ENCODE measurements at places on chromosomes 11 and 22. TPM values are rescaled to one million over a fixed set of nuclear protein-coding genes. Genes with fewer than 3 reads are reported as not detected.

DNA sequence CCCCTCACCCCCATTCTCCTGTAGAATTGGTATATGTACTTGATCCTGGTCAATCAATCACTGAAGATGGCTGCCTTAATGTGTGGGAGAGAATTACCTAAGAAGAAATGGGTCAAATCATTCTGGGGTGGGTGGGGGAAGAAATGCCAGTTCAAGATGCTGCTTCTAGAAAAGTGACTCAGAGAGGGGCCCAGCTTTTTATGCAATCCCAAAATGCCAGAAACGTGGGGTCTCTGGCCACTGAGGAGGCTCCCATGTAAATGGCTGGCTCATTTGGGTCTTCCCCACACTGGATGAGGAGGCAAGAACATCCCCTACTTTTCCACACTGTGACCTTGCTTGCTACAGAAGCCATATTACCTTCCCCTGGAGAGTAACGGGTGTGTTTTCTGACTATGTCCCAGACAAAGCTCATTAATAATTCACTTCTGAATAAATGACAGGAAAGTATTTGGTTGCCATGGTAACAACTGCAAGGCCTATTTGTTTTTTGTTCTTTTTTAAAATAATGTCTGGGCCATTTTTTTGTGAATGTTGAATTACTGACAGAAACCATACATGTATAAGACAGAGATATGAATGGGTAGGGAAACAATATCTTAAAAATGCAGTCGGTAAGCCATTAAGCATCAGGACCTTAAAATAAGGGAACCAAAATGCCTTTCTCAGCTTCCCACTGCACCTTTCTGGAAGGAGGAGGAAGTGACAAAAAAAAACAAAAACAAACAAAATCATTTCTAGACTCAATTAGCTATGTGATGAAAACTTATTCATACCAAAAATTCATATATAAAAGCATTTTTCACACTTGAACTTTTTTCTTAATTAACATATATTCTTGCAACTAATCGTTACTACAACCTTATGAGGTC is 32.0 kb downstream of the SLC1A2 start:
- DNase-seq = no peak

DNA sequence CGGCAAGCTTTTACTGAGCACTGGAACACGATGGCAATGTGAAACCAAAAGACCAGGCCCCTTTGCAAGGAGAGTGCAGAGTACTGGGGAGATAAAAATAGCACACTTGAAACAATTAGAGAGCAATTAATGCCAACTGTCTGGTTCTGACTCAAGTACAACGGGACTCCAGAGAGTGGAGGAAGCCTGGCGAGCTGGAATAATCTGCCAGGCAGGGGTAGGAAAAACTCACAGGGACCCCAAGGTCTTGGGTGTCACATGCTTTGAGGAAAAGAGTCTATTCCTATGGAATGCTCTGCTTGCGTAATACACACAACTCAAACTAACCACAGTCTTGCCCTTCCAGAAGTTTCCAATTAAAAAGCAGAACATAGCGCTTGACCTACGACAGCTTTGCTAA is 113.0 kb upstream of the CLMP start:
- DNase-seq = no peak

- no peak for DNase-seq
Measured at GRCh38 chr11:89516496-89516895, 25.3 kb upstream of the NOX4 start.

DNA sequence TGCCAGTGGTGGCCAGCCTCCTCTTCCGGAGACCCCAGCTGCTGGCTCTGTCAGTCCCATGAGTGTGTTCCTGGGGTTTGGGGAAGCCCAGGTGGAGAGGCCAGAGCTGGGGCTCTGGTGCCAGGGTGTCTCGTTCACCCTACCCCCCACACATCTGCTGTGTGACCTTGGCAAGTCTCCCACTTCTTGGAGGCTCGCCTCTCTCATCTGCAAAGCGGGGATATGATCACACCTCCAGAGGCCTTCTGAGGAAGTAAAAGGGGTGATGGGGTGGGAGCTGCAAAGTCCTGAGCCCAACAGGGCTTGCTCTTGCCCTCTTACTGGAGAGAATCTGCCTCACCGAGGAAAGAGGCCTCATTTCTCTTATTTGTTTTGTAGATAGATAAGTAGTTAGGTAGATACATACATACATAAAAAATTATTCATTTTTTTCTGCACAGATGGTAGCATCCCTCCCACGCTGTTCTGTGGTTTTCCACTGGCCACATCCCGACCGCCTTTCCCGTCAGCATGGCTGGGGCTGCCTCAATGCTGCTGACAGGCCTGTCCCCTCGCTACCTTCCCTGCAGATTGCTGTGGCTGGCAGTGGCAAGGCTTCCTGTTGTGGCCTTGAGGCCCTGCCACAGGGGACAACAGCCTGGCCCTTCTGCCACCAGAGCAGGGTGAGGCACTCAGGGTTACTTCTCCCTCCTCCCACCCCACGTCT is 23.9 kb downstream of the MYO7A start:
- no peak for DNase-seq

DNA sequence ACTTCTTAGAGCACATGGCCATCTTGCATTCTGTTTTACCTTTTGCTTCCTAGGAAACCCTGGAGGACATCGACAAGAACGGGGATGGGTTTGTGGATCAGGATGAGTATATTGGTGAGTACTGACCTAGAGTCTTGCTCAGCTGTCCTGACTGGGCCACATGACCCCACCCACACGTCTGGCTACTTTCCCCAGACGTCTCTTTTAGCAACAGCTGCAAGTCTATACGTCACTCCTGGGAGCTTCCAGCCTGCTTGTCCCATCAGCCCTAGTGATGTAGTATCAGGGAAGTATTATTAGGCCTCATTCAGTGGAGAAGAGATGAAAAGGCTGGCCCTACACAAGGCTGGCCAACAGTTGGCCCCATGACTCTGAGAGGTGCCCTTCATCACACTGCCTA is 9.6 kb downstream of the RCN1 start:
- DNase-seq = no peak

DNA sequence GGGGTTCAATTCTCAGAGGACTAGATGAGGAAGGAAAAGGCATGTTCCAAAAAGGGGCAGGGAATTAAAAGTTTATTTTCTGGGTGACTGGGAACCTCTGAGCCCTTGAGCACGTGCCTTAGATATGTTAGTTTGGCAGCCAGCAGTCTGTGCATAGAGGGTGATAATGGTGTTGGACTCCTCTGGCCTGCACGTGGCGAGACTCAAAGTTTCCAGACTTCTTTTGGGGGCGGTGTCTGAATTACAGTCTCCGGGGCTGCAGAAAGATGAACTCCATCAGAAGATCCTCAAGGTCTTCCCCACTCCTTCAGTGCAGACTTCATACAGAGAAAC is 861 bp upstream of the ZNRF3 start:
- DNase-seq = no peak

GRCh38 chr11:94449437-94449836 is 44.2 kb downstream of the MRE11 start:
- peak; percentile 51 for DNase-seq

GRCh38 chr22:37765953-37766576 is 41.7 kb upstream of the GCAT start:
- no peak for DNase-seq

MSANTD2 gene
- total RNA-seq = 16.0 TPM

C1QTNF5 gene
- total RNA-seq = 6.2 TPM

DNA sequence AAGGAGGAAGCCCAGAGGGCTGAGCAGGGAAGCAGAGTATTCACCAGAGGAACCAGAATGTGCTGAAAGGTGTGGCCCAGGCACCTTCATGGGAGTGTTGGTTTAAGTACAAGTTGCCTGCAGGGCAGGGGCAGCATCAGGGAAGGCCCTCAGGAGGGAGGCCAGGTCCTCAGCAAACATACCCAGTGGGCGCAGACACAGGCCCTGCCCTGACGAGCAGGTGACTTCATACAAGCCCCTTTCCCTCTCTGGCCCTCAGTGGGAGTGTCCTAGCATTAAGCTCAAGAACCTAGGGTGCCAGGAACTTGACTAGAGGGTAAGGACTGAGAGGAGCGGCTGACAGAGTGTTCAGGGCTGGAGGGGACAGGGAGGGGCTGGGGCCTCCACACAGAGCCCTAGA is 7.5 kb upstream of the CASTOR1 start:
- DNase-seq = no peak

CCDC73 gene
- total RNA-seq = 0.07 TPM

TRPC6 gene
- not detected for total RNA-seq

- no peak for DNase-seq
Measured at GRCh38 chr11:80505771-80506170, 1064.9 kb upstream of the TENM4 start.

DNA sequence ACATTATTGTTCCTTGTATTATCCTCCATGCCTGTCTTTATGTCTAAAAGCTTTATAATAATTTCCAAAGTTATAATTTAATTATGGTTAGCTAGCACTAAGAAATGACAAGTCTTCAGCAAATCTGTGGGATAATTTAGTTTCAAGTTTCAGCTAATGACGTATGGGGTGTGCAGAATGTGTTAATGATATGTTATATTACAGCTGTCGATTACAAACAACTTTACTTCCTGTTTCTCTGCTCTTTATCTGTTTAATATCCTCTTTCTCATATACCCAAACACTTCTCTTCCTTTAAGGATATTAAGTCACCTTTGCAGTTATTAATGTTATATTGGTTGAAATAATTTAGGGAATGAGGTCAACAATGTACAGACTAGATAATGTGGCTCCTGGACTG is 161.8 kb downstream of the CASP12 start:
- no peak for DNase-seq

GRCh38 chr22:33842421-33843094 is 77.7 kb downstream of the LARGE1 start:
- DNase-seq = no peak

DNA sequence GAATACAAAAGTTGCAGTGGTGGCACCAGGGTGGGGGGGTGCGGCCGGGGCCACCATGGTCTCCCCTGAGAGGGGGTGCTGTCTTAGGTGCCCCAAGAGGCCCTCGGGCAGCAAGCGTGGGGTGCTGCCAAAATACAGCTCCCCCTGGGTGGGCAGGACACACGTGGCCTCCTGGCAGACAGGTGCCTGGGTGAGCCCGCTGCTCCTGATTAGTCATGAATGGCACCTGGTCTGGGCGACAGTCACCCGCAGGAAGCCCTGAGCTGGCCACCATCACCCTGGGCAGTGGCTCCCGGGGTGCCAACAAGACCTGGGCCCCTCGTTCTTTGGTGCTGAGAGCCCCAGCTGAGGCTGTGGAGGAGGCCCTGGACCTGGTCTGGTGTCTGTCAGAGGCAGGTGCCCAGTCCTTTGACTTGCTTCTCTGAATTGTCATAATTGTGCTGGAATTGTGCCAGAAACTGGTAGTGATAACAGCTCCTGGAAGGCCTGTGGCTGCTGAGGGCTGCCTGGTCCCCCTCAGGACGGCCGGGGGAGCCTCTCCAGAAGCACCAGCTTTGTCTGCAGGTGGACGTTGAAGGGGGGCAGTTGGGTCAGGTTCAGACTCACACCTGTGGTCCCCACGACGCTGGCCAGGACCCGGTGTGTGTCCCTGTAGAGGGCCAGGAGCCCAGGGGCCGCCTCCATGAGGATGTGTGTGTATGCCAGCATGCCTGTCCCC is 14.8 kb downstream of the ALG12 start:
- DNase-seq = no peak

- peak; percentile 84 for DNase-seq
Measured at GRCh38 chr11:85889676-85890579, 34.7 kb downstream of the CCDC83 start.

TCF20 gene
- total RNA-seq = 52.4 TPM

RAPSN gene
- total RNA-seq = 0.14 TPM

- no peak for DNase-seq
Measured at GRCh38 chr11:44573333-44573732, 7.9 kb downstream of the CD82 start.

CSKMT gene
- total RNA-seq = 4.0 TPM

- DNase-seq = no peak
Measured at GRCh38 chr11:59172345-59173079, 580 bp downstream of the DTX4 start.

DNA sequence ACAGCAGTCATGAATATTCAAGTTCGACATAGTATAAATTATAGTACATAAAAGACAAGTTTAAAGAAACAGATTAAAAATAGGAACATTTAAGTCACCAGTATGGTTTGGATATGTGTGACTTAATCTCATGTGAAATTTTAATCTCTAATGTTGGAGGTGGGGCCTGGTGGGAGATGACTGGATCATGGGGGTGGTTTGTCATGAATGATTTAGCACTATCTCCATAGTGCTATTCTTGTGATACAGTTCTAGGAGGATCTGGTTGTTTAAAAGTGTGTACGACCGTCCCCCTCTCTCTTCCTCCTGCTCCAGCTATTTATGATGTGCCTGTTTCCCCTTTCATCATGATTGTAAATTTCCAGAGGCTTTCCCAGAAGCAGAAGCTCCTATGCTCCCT is 3.3 kb downstream of the KDM4E start:
- DNase-seq = no peak

DNA sequence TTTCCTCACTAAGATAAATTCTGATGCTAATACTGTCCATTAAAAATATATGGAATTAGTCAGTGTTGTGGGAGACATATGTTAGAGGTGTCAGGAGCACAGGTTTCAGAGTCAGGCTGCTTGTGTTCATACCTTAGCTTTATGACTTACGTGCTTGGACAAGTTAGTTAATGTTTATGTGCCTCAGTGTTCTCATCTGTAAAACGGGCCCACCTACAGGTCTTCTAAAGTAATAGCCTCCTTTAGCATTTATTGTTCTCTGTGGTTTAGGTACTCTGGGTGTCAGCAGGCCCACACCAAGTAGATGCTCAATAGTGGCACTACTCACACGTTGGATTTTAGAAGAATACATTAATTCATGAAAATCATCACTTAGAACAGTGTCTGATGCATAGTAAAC is 308.7 kb upstream of the ZC3H12C start:
- no peak for DNase-seq

GRCh38 chr22:23849009-23850006 is 8.4 kb upstream of the SLC2A11 start:
- no peak for DNase-seq

- no peak for DNase-seq
Measured at GRCh38 chr11:43392713-43393112, 34.0 kb downstream of the TTC17 start.

GRCh38 chr11:110077831-110078325 is 15.3 kb upstream of the ZC3H12C start:
- no peak for DNase-seq

DNA sequence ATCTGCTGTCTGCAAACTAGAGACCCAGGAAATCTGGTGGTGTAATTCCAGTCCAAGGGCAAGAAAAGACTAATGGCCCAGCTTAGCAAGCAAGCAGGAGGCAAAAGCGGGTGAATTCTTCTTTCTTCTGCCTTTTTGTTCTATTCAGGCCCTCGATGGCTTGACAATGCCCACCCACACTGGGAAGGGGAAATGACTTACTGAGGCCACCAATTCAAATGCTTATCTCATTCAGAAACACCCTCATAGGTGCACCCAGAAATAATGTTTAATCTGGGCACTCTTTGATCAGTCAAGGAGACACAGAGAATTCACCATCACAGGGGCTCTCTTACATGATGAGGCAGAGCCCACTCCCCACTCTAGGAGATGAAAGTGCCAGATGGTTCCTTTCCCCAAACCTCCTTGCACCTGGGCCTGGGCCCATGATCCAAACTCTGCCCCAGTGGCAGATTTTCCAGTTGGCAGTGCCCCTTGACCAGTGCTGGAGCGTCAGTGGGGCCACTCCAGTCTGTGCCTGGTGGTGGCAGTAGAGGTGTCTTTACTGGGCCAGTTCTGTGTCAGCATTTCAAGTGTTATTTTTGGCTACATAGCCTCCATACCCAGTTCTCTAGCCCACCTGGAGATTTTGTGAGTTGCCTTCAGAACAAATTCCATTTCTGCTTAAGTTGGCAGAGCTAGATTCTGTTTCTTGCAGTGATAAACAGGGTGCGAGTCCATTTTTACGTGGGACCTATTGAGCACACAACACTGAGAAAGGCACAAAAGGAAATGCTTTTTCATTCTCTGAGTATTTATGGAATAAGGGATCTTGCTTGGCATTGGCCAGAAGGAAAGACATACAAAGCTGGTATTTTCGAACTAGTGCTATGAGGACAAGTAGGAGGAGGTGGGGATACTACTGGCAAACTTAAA is 7.5 kb downstream of the ELMOD1 start:
- DNase-seq = no peak
